ENCODE measurements at places on chromosomes 6 and 20. TPM values are rescaled to one million over a fixed set of nuclear protein-coding genes. Genes with fewer than 3 reads are reported as not detected.
A peak's percentile ranks its signal among the peaks of the same experiment; 100 is the strongest.

DNA sequence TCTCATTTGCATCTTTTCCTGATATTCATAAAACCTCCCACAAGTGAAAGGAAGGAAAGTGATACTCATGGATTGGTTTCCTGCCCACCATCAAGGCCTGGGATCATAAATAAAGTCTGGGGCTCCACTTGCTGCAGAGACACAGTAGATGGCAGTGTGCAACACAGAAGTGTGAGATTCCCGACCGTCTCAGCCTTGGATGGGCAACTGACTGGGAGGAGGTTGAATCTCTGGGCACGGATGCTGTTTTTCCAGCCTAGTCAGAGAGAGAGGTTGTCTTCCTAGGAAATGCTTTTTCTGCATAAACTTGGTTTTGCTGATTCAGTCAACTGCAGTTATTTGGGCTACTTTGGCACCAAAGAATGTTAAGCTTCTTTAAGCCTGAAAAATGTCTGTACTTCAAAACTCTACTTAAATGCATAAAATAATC lies 9.9 kb upstream of the RFPL4B start:
- DNase-seq = peak; percentile 75
- H3K27ac ChIP-seq = no peak overlapping the region
- no peaks in the 10 kb centered on the region for H3K36me3 ChIP-seq

DNA sequence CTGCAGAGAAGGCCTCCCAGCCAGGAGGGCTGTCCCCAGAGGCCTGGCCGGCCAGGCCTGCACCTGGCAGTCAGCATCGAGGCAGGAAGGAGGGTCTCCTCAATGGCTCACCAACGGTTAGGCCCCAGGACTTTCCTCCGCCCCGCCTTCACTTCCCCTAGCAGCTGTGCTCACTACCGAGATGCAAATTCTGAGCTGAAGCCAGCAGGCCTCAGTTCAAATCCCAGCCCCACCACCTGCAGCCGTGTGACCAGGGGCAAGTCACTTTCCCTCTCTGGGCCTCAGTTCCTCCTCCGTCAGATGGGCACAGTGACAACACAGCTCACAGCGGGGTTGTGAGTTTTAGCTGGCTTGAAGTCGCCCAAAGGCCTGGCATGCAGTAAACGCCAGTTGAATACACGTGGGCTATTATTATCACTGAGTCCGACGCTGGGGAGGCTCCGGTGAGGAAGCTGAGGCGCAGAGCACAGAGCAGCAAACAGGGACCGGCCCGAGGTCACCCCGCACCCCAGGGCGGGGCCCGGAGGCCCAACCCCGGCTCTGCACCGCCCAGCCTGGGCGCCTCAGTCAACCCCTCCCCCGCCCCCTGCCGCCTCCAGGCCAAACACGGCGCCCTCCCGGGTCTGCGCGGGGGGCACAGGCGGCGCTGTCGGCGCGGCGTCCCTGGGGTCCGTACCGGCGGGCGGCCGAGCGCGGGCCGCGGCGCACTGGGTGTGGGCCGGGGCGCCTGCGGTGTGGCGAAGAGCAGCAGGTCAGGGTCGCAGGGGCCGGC lies 671 bp downstream of the E2F1 start:
- DNase-seq = no peak
- no peaks in the 10 kb centered on the region for H3K27me3 ChIP-seq
- no peak overlapping the region for H3K27ac ChIP-seq
- H3K4me1 ChIP-seq = peaks cover 40% of the 10 kb centered on the region

DNA sequence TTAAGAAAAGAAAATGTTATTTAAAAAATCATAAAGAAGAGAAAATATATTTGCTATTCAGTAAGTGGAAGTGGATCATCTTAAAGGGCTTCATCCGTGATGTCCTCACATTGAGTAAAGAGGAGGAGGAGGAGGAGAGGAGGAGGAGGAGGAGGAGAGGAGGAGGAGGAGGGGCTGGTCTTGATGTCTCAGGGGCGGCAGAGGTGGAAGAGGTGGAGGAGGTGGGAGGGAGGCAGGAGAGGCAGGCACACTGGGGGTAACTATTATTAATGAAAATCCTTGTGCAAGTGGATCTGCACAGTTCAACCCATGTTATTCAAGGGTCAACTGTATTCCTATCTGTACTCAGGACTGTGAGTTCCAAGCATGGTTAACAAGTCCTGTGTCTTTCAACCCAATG lies 47.0 kb upstream of the EDN1 start:
- H3K4me3 ChIP-seq = no peak overlapping the region
- no peaks in the 10 kb centered on the region for H3K36me3 ChIP-seq
- no peak overlapping the region for H3K27ac ChIP-seq
- DNase-seq = no peak
- H3K4me1 ChIP-seq = no peaks in the 10 kb centered on the region

DNA sequence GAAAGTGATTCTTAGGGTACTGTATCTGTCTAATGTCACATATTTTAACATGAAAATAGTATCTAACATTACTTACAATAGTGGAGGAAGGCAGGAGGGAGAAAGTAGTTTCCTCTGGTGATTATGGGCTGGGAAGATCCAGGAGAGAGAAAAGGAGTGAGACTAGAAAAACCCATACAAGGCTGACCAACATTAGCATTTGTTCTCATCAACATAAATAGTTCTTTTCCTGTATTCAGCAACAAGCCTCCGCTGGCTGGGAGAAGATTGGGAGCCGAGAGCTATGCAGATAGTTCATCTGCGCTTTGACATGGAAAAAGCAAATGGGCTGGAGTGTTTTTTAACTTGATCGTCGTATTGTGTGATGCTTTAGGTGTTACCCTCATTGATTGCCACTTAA lies 239.4 kb downstream of the PHACTR1 start:
- DNase-seq = no peak
- H3K4me3 ChIP-seq = no peak overlapping the region
- H3K27ac ChIP-seq = no peak overlapping the region
- no peaks in the 10 kb centered on the region for H3K36me3 ChIP-seq

- H3K36me3 ChIP-seq = no peaks in the 10 kb centered on the region
- no peak overlapping the region for H3K4me3 ChIP-seq
- no peak for DNase-seq
- no peaks in the 10 kb centered on the region for H3K27me3 ChIP-seq
- no peak overlapping the region for H3K27ac ChIP-seq
Observed at GRCh38 chr20:58216334-58216733, 12.1 kb downstream of the ANKRD60 start.

DNA sequence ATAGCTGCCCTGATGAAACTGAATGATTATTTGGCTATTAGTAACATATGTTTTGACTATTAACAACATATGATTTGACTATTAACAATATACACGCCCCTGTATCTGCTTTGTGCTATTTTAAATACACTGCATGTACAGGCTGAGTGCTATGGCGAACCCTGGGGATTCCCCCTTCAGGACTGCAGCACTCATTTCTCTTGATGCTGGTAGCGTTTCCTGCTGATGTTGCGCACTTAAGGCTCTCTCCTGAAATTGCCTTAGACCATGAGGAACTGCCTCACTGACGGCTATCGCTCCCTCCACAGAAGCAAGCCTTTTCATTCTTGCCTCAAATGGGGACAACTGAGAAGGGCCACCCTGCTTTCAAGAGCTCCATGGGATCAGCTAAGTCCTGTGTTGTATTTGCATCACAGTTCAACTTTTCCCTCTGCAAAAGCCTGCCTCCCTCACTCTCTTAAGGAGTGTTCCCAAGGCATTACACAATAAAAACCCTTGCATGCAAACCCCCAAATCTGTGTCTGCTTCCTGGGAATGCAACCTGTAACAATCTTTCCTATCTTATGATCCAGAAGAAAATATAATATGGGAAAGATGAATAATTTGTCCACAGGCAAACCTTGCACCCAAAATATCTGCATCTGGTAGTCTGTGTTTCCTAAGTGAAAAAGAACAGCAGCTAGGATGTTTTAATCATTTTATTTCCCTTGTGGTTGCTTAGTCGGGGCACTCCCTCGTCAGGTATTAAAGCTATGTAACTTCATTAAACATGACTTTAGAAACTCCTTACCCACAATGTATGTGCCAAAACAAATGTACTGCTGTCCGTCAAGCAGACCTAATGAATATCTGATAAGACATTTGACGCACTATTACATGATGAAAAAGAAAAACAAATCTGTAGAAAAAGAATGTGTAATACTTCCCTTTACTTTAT lies 456.4 kb downstream of the COL12A1 start:
- no peaks in the 10 kb centered on the region for H3K36me3 ChIP-seq
- H3K27me3 ChIP-seq = no peaks in the 10 kb centered on the region
- H3K4me3 ChIP-seq = no peak overlapping the region
- no peak for DNase-seq
- H3K27ac ChIP-seq = no peak overlapping the region
- no peaks in the 10 kb centered on the region for H3K4me1 ChIP-seq

DNA sequence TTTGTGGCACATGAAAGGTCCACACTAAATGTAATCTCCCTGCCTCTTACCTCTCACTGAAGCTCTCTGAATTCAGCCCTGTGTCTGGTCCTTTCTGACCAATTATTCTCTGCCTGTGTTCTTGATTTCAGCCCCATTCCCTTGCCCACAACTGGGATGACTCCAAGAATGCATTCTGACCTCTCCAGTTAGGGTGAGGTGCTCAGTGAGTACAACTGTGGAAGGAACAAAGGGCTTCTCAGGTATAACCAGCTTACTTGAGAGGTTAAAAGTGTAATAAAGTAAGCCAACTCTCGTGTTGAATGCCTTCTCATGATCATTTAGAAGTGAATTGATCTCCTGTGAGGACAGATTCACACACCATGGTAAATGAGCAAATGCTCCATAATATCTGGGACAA lies 88.1 kb downstream of the GCLC start:
- no peak for DNase-seq
- H3K27me3 ChIP-seq = no peaks in the 10 kb centered on the region
- no peak overlapping the region for H3K4me3 ChIP-seq

The TCF15 gene
- 4.9 TPM for total RNA-seq

The BEND6 gene
- total RNA-seq = 5.9 TPM

The DEFB124 gene
- not detected for total RNA-seq

The GNAS gene
- total RNA-seq = 1,032 TPM

The PPP1R16B gene
- total RNA-seq = 0.96 TPM

The SAMD10 gene
- 3.1 TPM for total RNA-seq
